ENCODE measurements at places on chromosomes 11 and 22.

DNA sequence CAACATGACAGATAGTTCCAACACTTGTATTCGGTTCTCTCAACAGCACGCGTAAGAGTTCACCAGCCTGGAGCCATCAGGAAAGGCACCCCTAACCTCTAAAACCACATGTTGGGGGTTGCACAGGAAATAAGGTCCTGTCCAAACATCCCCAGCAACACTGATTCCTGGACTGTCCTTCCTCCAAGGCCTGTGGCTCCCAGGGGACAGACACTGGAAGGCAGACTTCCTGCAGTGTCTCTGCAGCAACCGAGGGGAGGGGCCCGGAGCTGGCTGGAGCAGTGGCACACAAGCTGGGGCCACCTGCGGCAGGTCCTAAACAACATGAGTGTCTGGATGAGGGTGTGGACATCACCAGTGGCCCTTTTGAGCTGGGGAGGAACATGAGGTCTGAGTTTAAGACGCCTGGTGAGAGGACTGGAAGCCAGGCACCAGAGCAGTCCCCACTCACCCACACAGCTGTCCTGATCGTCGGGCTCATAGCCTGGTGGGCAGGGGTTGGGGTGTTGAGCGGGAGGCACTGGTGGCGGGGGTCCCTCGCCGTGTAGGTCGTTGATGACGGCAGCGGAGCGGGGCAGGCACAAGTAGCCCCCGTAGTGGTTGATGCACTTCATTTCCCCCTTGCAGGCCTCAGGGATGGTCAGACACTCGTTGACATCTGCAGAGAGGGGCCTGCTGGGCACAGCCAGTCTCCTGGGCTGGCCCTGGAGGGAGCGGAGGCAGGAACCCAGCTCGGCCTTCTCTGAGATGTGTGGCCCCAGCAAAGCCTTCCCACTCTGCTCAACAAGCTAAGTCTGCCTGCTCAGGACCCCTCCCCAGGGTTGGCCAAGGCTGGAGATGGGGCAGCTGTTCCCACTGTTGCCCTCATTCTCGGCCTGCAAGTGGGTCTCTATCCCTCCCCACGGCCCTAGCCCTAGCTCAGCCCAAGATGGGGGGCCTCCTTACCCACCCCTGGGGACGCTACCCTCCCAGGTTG, 1.6 kb downstream of the EFEMP2 start:
- no peak for DNase-seq

GRCh38 chr11:133753150-133753549, 92.2 kb downstream of the SPATA19 start:
- no peak for DNase-seq

- no peak for DNase-seq
These were observed 8.8 kb upstream of the SCUBE1 start for GRCh38 chr22:43351966-43352345.

- DNase-seq = peak; percentile 66
These were observed at the start of gene GLB1L2 for GRCh38 chr11:134331354-134332188. TSS of gene GLB1L2 (plus strand) at chr11:134331988. CDS start at chr11:134332062, 74 bp downstream.

DNA sequence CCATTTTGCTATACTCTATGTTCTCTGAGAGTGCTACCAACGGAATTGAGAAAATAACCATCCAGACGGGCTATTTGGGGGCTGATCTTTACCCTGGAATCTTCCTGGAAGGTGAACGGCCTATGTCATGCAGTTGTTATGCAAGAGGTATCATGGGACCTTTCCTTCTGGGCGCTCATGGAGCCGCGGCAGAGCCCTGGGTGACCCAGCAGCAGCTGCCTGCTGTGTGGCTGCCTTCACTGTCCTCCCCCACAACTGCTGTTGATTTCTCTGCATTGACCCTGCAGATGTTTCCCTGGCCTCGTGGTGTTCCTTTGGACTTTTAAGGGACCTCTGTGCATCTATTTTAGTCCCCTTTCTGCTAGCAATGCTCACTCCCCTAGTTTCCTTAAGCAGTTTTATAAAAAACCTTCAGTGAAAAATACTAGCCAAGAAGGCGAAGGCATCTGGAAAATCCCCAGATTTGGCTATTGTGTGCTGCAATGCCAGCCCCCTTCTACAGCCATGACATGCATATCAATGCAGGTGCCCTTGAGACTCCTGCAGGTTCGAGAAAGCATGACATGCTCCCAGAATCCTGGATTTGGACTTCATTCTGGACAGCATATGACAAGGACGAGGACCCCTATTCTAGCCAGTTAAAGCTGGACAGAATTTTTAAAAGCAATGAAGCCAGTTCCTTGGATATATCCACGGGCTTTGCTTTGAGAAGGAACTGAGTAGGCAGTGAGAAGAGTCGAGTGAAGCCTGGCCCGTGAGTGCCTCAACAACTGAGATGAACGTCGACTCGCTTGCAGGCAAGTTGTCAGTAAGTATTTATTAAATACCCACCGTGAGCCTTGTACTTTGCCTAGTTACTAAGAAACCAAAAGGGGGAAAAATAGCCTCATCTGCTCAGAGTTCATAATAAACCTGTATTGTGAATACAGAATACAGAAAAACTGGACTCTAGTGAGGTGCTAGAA, at the start of gene SLC25A18:
TSS of gene SLC25A18 (plus strand) at position 593 of the 965 bp plus-strand sequence. CDS start 16,447 bp downstream, outside the sequence.
- no peak for DNase-seq

DNA sequence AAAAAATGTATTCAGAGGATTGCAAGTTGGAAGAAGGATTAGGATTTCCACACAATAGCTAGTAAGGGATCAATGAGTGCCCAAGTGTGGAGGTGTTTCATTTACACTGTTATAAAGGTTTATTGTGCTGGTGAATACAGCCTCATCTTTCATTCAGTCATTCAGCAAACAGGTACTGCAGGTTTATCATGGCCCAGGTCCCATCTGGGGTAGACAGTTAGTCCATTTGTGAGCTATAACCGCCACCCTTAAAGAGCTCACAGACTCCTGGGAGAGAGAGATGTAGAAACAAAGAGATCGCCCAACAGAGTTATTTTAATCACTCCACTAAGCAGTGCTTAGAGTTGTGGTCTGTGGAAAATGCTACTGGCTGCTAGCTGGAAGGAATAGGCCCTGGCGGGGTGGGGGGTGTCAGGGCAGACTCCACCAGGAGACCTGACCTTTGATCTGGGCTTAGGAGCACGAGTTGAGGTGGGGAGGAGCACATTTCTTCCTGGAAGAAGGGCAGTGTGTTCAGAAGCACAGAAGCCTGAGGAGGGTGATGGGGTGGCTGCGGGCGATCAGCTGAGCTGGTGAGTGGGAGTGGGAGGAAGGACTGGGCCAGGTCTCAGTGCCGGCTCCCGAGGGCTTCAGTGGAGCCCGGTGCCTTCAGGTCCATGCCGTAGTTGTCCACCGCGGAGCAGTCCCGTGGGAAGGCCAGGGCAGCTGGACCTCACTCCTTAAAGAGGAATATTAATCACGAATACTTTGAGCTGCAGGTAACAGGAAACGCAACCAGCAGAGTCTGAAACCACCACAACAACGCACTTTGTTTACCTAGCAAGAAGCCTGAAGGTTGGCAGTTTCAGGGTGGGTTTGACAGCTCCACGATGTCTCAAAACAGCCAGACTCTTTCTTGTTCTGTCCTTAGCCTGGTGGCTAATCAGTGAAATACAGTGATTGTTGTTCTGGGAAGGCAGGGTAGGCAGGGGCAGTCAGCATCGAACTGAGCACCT, 11.2 kb downstream of the TOM1 start:
- no peak for DNase-seq

- DNase-seq = no peak
These were observed 688 bp downstream of the SERPING1 start for GRCh38 chr11:57597916-57598830.

DNA sequence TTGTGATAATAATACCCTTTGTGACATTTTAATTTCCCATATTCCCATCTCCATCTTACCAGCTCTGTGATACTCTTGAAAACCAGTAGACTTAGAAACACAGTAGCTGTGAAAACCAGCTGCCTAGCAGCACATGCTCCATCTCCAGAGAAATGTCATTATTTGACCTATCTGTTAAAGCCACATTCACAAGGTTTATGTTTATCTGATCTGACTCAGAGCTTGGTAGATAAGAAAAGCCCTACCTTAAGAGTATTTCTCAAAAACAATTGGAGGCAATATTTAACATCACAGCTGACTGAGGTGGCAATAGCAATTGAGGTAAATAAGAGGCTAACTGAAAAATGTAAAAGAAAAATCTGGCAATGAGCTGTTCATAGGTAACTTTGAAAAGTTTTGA, 8.1 kb upstream of the ANO3 start:
- no peak for DNase-seq

DNA sequence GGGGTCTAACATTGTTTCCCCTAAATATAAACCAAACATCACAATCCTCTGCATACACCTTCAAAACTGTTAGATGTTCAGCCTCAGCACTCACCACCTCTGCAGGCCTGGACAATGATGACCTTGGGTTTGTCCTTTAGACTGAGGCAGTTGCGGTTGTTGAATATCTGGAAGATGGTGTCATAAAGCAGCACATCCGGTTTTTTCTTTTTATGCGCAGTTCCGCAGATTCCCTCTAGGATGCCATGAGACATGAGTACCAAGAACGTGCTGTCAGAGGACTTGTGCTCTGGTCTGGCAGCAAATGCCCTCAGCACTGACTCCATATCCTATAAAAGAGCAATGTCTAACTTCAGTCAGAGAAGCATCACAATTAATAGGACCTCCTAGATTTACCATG, 22.8 kb downstream of the CASP5 start:
- no peak for DNase-seq

- no peak for DNase-seq
These were observed 4.2 kb downstream of the ELF5 start for GRCh38 chr11:34509336-34509876.

DNA sequence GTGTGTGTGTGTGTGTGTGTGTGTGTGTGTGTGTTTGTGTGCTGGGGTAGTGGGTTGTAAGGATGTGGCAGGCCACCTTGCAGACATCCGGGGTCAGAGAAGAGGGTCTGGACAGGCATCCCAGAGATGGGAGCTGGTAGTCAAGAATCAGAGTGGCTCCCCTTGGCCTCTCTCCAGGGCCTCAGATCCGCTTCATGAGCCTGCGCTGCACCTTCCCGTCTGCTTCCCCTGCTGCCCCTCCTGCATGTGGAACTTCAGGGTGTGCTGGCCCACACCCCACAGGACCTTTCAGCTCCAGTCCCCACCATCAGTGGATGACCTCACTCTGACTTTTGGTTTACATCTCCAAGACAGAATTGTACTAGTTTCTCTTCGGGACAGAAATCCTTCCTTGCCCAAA, 31.2 kb downstream of the TREH start:
- DNase-seq = no peak

DNA sequence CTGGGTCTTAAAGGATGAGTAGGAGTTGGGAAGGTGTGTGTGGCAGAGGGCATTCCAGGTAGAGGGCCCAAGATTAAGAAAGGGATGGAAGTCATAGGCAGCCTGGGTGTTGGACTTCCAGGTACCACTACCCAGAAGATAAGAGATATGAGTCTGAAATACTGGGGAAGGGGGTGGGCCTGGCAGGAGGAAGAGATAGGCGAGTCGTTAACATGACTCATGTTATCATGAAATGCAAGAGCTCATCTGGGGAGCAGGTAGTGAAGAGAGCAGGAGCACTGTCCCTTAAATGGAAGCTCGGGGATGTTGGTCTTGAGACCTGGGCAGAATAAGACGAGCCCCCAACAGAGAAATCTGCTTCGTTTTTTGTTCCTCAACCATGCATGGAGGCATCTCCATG, 10.2 kb downstream of the ZC3H7B start:
- no peak for DNase-seq

DNA sequence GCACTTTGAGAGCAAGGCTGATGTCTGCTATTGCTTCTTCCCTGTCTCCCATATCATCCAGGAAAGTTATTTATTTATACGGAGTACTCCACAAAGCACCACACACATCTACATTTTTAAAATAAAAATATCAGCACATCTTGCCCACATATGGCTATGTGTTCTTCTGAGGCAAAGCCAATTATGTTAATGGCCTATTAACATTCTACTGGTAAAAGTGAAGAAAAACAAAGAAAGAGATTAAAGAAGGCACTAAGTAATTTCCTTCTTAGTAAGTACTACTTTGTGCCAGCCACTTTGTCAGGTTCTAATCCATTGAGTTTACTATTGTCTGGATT, 548.7 kb downstream of the OPCML start:
- DNase-seq = no peak

GRCh38 chr11:69958308-69958707, 119.8 kb upstream of the ANO1 start:
- DNase-seq = no peak

DNA sequence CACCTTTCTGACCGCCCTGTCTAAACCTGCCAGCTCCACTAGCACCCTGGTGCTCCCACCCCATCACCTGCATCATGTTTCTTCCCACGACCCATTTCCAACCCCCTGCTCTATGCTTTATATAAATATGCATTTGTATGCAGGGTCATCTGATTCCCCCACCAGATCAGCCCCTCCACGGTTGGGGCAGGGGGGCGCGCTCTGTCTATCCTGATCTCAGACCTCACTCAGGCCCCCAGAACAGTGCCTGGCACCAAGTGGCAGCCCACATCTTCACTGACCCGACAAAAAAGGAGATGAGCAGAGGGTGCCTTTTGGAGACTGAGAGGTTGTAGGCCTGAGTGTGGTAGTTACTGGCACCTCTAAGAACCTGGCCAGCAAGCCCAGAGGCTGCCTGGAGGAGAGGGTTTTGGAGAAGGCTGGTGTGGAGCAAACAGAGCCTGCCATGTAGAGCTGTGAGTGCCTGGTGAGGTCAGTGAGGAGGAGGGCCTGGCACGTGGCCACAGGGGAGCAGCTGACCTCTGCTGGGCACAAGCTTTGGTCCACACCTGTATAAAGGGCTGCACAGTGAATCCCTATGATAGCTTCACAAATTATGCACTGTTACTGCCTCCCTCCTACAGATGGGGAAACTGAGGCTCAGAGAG, 86.3 kb upstream of the RTL6 start:
- no peak for DNase-seq

- DNase-seq = no peak
These were observed 5.4 kb downstream of the CRY2 start for GRCh38 chr11:45852712-45853101.

DNA sequence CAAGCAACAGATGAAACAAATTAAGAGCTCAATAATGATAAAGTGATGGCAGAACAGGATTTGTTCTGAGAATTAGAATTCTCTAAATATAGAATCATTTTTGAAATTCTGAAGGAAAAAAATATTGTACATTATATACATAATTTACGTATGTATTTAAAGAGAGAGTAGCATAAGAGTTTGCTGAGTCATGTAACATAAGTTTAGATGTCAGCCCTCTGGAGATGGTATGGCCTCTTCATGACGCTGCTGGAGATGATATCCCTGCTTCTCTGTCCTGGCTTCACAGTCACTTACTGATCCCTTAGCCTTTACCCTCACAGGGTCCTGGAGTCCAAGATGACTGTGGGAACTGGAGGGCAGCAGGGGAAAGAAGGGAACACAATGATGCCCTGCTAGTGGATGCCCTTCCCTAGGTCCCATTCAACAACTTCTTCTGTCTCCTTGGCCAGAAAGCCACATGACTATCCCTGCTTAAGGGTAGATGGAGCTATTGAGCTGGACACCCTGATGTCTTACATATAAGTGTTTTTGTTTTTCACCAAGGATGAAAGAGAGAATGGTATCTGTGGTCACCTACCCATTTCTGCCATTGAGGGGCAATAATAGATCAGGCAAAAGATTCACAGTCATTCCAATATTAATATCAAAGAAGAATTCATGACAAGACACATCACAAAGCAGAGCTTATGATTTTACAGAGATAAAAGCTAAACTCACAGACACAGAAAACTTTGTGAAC, 753.1 kb downstream of the TBC1D22A start:
- no peak for DNase-seq
